ENCODE measurements at places on chromosomes 5 and 9.

DNA sequence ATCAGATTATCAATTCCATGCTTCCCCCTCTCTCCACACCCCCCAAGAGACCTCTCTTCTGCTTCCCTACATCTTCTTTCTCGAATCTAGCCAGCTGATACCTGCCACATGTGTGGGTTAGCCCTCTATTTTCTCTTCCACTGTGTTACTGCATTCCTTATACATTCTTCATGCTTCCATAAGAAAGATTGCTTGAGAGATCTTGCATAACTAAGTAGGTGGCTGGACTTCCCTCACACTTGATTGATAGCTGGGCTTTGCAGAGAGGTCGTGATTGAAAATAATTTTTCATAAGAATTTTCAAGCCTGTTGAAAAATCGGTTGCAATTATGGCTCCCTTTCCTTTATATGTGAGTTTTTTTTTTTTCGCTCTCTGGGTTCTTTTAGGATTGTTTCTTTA is 33.0 kb upstream of the PANK3 start:
- peak; percentile 11 for DNase-seq

- DNase-seq, result no peak
Observed at GRCh38 chr5:36596756-36597155, 9.7 kb upstream of the SLC1A3 start.

GRCh38 chr5:172417983-172418630 is 36.2 kb downstream of the SH3PXD2B start:
- DNase-seq, result peak; percentile 100

- DNase-seq, result no peak
Observed at GRCh38 chr9:27210588-27210987, 86.4 kb downstream of the EQTN start.

DNA sequence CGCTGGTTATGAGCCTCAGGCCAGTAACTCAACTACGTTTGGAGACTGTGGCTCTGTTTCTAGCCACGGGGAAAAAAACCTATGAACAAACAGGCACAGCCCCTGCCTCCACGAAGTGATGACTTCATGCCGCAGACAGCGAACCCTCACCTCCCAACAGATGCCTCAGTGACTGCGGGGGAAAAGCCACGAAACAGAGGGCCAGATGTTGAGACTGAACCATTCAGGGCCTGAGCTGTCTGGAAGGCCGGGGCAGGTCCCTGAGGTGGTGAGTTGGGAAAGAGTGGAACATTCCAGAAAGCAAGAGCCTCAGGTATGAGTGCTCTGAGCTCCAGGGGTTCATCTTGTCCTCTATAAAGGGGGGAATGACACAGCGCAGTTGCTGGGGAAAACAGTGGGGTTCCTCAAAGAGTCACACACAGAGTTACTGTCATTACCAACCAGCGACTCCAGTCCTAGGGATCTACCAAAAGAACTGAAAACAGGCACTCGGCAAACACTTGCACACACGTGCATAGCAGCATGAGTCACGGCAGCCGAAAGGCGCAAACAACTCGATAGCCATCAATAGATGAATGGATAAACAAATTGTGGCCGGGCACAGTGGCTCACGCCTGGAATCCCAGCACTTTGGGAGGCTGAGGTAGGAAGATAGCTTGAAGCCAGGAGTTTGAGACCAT is 15.3 kb downstream of the PLPP7 start:
- no peak for DNase-seq

- no peak for DNase-seq
Observed at GRCh38 chr5:174482607-174483024, 241.8 kb upstream of the MSX2 start.

DNA sequence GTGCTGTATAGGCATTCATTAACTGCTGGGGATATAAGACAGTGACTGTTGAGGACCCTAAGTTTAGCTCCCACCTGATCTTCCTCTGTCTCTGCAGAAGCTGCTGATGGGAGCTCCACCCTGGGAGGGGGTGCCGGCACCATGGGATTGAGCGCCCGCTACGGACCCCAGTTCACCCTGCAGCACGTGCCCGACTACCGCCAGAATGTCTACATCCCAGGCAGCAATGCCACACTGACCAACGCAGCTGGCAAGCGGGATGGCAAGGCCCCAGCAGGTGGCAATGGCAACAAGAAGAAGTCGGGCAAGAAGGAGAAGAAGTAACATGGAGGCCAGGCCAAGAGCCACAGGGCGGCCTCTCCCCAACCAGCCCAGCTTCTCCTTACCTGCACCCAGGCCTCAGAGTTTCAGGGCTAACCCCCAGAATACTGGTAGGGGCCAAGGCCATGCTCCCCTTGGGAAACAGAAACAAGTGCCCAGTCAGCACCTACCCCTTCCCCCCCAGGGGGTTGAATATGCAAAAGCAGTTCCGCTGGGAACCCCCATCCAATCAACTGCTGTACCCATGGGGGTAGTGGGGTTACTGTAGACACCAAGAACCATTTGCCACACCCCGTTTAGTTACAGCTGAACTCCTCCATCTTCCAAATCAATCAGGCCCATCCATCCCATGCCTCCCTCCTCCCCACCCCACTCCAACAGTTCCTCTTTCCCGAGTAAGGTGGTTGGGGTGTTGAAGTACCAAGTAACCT is 22.1 kb downstream of the PCDHGC5 start:
- DNase-seq, result no peak

DNA sequence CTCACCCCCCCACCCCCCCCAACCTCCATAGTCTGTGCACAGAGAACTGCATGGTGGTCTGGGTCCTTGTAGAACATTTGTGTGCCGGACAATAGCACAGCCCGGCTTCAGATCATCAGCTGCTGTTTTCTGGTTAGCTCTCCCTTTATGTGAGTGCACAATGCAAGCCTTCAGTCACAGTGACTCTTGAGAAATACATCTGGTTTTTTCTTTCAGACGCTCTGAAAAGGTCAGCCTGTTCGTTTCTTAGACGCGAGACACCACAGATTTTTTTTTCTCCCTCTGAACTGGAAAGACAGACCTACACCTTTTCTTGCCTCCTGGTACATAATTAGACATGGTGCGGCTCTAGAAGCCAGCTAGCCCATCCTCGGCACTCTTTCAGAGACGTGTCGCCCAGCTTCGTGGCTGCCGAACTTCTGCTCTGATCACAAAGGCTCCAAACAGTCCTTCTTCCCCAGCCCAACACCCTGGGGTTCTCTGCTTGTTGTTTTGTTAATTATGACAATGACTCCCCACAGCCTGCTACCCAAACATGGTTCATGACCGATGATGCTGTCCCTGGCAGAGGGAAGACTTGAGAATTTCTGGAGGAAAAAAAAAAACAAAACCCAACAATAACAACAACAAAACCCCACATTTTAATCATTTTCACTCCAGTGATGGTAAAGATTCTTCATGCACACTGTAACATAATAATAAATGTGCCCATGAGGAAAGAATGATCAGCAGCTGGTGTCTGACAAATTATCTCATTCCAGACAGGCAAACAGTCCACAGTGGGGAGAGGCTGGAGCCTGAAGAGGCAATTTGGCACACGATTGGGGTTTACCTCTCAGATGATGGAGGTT is 241.4 kb upstream of the ZNF462 start:
- DNase-seq, result no peak

DNA sequence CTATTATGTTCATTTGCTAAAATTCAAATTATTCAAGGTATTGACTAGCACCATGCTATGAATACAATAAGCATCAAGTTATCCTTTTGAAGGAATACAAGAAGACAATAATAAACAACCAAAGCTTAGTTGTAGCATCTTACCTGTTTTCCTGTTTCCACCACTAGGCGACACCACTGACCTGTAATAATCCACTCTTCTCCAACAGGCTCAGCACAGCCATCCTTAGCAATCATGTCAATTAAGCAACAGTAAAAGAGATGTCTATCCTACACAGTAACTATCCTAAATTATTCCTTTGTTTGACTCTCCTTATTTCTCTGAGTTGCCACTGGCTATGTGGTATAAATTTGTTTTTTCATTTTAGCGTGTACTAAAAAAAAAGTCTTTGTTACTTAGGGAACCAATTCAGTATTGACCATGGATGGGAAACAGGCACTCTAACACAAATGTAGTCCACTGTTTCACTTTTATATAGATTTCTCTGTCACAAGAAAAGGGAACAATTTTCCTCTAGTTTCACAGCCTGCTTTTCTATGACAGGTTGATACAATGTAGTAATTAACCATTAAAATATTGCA is 46.2 kb downstream of the PCA3 start:
- peak; percentile 84 for DNase-seq

- peak; percentile 18 for DNase-seq
Observed at GRCh38 chr9:106075960-106076327, 381.6 kb downstream of the TMEM38B start.

DNA sequence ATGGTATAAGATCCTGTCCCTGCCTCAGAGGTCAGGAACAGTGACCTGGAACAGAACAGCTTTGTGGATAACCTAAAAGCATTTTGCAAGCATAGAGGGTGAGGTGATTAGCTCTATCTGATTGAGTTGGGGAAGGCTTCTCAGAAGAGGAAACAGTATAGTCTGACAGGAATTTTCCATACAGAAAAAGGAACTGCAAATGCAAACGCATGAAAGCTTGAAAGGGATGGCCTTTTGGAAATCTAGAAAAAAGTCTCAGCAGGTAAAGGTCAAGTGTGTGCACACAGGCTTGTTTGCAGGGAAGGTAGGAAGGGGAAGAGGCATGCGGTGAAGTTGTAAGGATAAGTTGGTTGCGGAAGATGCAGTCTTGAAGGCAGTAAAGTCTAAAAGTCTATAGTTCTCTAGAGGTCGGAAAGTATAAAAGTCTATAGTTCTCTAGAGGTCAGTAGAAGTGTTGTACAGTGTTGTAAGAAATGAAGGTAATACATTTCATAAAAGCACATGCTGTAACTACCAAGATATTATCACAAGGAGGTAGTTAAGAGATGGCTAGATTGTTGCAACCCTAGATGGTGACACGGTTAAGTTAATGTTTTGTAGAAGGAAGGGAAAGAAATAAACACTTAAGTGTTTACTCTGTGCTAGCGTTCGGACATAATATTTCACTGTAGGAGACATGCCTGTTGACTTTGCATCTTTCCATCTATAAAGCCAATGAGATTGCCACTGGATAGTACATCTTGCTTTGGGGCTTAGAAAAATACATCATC is 16.7 kb upstream of the HSPB3 start:
- no peak for DNase-seq

GRCh38 chr5:18281947-18282581 is 647.8 kb downstream of the TAF11L14 start:
- peak; percentile 76 for DNase-seq

DNA sequence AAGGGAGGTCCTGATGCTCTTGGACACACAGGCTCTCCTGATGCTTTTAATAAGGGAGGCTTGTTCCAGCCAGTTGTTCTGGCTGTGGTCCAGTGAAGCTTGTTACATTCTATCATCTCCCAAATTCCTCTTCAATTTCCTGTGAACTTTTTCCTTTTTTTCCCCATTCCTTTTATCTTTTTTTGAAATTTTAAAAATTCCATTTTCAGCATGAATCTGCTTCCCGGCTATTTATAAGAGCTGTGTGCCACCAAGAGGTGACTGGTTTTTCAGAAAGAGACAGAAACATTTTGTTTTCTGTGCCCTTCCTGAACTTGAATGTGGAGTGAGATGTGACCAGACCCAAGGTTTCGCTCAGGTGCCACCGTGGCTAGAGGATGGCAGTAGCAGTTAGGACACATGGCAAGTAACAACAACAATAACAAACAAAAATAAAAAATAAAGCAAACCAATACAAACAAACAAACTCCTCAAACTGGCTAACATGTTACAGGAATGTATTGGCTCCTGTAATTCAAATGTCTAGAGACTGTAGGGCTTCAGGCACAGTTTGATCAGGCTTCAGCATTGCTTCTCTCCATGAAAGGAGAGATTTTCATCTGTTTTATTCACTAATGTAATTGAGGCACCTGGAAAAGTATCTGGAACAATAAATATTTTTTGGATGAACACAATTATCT is 121.1 kb downstream of the BOD1 start:
- peak; percentile 31 for DNase-seq

DNA sequence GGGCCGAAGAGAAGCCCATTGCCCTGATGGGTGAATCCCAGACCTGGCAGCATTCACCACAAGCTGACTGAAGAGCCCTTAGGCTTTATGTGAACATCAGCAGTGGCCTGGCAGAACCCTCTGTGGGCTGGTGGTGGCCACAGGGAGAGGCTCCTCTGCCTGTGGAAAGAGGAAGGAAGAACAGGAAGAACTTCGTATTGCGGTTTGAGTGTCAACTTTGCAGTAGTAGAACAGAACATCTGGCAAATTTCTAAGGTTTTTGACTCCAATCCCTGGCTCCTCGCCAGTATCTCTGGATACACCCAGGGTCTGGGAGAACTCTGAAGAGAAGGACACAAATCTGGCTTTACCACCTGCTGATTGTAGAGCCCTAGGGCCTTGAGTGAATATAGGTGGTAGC is 356.4 kb upstream of the GRAMD2B start:
- DNase-seq, result no peak

DNA sequence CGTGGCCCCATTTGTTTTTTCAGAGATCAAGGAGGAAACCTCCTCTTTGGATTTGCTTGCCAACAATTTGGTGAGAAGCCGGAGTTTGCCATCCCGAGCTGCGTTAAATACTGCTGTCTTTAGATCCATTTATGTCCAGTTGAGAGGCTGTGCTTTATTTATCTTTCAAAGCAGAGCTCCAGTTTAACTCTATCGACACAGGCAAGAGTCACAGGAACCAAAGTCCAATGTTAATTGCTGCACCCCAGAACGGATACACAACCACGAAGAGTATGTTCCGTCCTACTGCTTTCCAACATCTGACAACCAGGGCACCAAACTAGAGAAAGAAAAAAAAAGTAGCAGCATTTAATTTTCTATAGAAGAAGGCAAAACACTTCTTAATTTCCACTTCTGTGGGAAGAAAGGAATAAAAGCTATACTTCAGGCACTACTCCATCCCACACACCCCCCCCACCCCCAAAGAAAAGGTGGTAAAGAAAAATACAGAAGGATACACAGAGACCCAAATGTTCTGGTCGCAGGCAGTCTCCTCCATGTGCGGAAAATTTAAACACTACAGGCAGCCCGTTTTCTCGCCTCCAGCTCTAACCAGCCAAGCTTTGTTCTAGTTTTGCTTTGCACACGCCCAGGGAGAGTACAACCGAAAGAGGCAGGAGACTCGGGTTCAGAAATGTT is 1.1 kb downstream of the FEM1C start:
- peak; percentile 54 for DNase-seq

- no peak for DNase-seq
Observed at GRCh38 chr9:1400983-1401382, 350.8 kb downstream of the DMRT2 start.

GRCh38 chr5:148781766-148782165 is 44.6 kb upstream of the ADRB2 start:
- DNase-seq, result no peak
